ENCODE measurements at places on chromosomes 2 and 18. TPM values are rescaled to one million over a fixed set of nuclear protein-coding genes. Genes with fewer than 3 reads are reported as not detected.

DNA sequence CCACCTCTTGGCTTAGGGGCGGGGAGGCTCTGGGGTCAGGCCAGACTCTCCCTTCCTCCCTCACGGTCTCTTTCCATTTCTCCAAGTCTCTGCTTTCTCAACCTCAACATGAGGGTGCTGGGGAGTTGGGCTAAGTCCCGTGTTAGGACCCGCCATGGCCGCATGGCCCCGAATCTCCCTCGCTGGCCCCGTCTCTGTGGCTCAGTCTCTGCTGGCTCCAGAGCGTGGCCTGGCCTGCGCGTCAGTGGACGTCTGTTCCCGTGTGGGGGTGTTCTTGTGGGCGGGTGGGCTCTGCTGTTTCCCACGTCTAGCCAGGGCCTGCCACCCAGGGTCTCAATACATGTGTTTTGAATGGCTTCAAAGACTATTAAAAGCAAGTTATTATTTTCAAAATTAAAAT is 12.4 kb downstream of the ALLC start:
- H3K4me1 ChIP-seq: no peaks in the 10 kb centered on the region
- H3K27me3 ChIP-seq: peaks cover 6% of the 10 kb centered on the region
- no peaks in the 10 kb centered on the region for H3K36me3 ChIP-seq
- no peak overlapping the region for H3K27ac ChIP-seq
- H3K4me3 ChIP-seq: no peak overlapping the region

- H3K4me3 ChIP-seq: no peak overlapping the region
- no peak overlapping the region for H3K27ac ChIP-seq
- H3K36me3 ChIP-seq: no peaks in the 10 kb centered on the region
Measured at GRCh38 chr2:153891051-153891450, 19.3 kb downstream of the GALNT13 start.

DNA sequence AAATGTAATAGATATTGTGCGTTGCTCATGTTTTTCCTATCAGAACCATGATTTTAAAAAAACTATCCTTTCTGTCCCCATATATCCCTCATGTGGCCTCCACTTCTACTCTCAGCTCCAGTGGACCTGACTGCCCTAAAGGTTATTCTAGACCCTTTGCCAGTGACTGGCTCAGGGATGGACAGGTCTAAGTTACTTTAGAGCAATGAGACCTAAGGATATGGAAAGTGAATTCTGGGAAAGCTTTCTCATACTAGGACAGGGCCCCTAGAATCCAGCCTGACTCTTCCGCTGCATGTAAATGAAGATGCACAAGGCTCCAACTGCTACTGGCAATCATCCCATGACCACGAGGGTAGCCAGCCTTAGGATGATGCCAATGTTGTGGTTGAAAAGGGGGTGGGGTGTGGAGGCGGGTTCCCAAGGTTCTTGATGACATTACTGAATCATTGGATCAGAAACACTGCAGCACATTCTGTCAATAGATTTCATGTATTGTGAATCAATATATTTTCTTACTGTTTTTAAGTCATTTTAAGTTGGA is 21.3 kb downstream of the C2orf69 start:
- no peaks in the 10 kb centered on the region for H3K27me3 ChIP-seq
- no peak overlapping the region for H3K4me3 ChIP-seq
- no peak overlapping the region for H3K27ac ChIP-seq
- H3K36me3 ChIP-seq: peaks cover 19% of the 10 kb centered on the region
- DNase-seq: no peak

- peaks cover 2% of the 10 kb centered on the region for H3K4me1 ChIP-seq
- peak overlapping the region; percentile 98 for H3K27ac ChIP-seq
- H3K4me3 ChIP-seq: peak overlapping the region; percentile 95
- H3K27me3 ChIP-seq: no peaks in the 10 kb centered on the region
- H3K36me3 ChIP-seq: no peaks in the 10 kb centered on the region
Measured at GRCh38 chr2:196927376-196928225, 1.1 kb upstream of the PGAP1 start.

Gene ANKRD44
- total RNA-seq: 26.3 TPM

Gene AGBL5
- total RNA-seq: 12.4 TPM

Gene TET3
- total RNA-seq: 5.5 TPM

Gene RESP18
- total RNA-seq: not detected

Gene SCRN3
- total RNA-seq: 32.0 TPM

- no peaks in the 10 kb centered on the region for H3K36me3 ChIP-seq
- no peak for DNase-seq
- H3K27me3 ChIP-seq: peaks cover 2% of the 10 kb centered on the region
- peaks cover 14% of the 10 kb centered on the region for H3K4me1 ChIP-seq
Measured at GRCh38 chr2:38438883-38439612, 62.0 kb upstream of the ATL2 start.

Gene MAP3K19
- total RNA-seq: not detected

GRCh38 chr2:142874293-142874814 is 3.1 kb upstream of the KYNU start:
- H3K27me3 ChIP-seq: no peaks in the 10 kb centered on the region
- no peaks in the 10 kb centered on the region for H3K4me1 ChIP-seq
- H3K36me3 ChIP-seq: no peaks in the 10 kb centered on the region
- no peak overlapping the region for H3K27ac ChIP-seq
- H3K4me3 ChIP-seq: no peak overlapping the region

- H3K4me3 ChIP-seq: no peak overlapping the region
- H3K36me3 ChIP-seq: no peaks in the 10 kb centered on the region
- H3K27ac ChIP-seq: no peak overlapping the region
- no peak for DNase-seq
- H3K27me3 ChIP-seq: no peaks in the 10 kb centered on the region
Measured at GRCh38 chr2:128341621-128342020, 23.0 kb upstream of the HS6ST1 start.

Gene STAT1
- total RNA-seq: 23.6 TPM

- peak; percentile 88 for DNase-seq
- H3K27ac ChIP-seq: peak overlapping the region; percentile 37
- H3K27me3 ChIP-seq: no peaks in the 10 kb centered on the region
- H3K4me3 ChIP-seq: no peak overlapping the region
- peaks cover 2% of the 10 kb centered on the region for H3K4me1 ChIP-seq
Measured at GRCh38 chr18:61402726-61403125, 69.5 kb downstream of the CDH20 start.

GRCh38 chr18:12021077-12021476 is 39.8 kb downstream of the IMPA2 start:
- H3K36me3 ChIP-seq: peaks cover 11% of the 10 kb centered on the region
- H3K4me3 ChIP-seq: no peak overlapping the region
- no peak overlapping the region for H3K27ac ChIP-seq
- H3K27me3 ChIP-seq: no peaks in the 10 kb centered on the region
- no peak for DNase-seq

DNA sequence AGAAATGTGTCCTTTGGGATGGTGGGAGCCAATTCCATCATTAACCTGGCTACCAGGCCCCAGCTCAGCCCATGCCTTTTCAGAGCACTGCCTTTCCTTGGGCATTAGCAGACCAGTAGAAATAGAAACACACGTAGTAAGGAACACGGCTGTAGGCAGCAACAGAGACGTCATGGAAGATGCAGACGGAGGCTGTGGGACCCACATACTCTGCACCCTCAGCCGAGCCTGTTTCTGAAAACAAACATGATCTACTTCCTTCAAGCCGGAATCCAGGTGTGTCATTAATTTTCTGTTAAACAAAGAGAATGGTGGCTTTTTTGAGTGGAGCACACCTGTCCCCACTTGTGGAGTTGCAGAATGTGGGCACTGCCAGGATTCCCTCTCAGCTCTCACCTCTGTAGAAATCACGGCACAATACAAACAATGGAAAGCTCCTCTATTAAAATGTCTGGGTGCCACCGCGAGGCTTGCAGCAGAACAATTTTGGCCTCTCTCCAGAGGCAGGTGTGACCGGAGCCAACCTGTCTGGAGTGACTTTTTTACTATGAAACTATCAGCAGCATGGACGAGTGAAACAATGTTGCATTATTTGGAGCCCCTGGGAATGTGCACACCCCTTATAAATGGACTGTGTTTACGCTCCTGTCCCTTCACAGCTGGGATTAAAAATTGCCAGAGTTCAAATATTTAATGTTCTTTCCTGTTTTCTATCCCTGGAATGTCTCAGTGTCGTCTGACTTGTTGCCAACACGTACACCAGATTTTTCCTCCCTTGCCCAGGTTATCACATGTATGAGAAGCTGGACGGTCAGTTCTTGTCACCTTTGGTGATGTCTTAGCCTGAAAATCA is 31.7 kb downstream of the SPP2 start:
- no peaks in the 10 kb centered on the region for H3K27me3 ChIP-seq
- no peak overlapping the region for H3K4me3 ChIP-seq

Gene HS1BP3
- 9.8 TPM for total RNA-seq

DNA sequence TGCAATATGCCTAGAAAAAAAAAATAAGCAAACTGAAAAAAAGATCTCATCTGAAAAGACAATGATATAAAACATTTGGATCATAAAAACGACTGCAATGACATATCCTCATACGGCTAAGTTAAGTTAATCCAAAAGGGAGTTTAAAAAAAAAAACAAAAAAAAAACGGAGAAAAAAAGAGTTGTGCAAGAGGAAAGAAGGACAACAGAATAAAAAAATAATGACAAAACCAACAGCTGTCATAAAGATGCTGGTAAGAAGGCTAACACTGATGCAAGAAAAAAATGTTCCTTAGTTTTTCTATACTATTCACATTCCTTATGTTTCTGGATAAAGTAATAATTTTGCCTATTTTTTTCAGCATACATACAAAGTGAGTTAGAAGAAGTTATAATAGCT is 192.5 kb downstream of the SRBD1 start:
- H3K4me1 ChIP-seq: no peaks in the 10 kb centered on the region
- no peak for DNase-seq

DNA sequence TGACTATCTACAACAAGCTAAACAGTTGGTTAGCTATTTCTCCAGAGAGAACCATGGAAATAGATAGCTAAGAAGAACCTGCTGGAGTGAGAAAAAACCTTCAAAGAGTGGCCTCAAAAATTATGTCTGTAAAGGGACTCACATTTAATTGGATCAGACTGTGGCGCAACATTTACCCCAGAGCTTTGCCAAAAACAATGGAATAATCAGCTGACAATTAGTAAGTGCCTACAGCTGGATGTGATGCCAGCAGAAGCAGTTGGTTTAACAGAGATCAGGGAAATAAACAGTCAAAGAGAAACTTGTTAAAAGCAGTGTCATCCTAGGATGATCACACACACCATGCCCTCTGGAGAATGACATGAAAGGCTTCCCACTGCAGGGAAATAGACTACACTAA is 310.7 kb downstream of the CLIP4 start:
- no peaks in the 10 kb centered on the region for H3K36me3 ChIP-seq
- DNase-seq: no peak
- H3K4me1 ChIP-seq: peaks cover 12% of the 10 kb centered on the region
- no peak overlapping the region for H3K4me3 ChIP-seq

DNA sequence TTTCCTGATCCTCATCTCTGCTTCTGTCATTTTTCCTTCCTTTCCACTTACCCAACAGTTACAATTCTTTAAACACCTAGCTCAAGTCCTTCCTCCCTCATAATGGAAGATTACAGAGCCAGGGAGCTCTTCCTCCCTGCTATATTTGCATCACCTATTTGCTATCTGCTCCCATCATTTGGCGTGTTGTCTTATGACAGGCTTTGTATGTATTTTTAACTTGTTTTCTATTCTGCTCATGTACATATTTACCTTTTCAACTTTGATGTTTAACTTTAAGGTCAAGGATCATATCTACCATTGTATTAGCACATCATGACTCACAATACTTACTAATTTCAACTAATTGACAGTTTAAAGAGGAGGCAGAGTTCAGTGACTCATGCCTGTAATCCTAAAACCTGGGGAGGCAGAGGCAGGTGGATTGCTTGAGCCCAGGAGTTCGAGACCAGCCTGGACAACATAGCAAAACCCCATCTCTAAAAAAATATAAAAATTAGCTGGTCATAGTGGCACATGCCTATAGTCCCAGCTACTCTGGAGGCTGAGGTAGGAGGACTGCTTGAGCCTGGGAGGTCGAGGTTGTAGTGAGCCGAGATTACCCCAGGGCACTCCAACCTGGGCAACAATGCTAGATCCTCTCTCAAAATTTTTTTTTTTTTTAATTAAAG is 308.0 kb upstream of the STON1 start:
- no peaks in the 10 kb centered on the region for H3K27me3 ChIP-seq
- no peaks in the 10 kb centered on the region for H3K4me1 ChIP-seq
- DNase-seq: no peak
- no peak overlapping the region for H3K27ac ChIP-seq
- H3K4me3 ChIP-seq: no peak overlapping the region

GRCh38 chr2:174595116-174595809 is 2.3 kb downstream of the WIPF1 start:
- H3K27me3 ChIP-seq: no peaks in the 10 kb centered on the region
- H3K27ac ChIP-seq: peak overlapping the region; percentile 95
- no peak for DNase-seq
- no peaks in the 10 kb centered on the region for H3K36me3 ChIP-seq
- H3K4me3 ChIP-seq: peak overlapping the region; percentile 5

DNA sequence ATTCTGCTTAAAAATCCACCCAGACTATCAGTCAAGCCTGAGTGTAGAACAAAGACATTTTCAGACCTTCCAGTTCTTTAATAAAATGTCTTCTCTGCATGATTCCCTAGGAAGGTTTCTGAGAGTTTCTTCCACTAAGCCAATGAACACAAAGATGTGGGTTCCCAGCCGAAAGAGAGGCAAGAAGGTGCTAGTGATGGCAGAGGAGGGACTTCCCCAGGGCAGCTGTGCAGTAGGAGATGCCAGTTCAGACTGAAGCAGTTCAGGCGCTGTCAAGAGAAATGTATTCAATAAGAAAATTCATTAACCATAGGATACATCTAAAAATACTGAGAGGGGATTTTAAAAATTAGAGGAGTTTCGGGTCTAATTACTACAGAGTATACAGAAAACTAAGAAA is 83.3 kb downstream of the RND3 start:
- no peak overlapping the region for H3K4me3 ChIP-seq
- H3K36me3 ChIP-seq: no peaks in the 10 kb centered on the region
- no peak for DNase-seq
- no peaks in the 10 kb centered on the region for H3K27me3 ChIP-seq

GRCh38 chr2:58377181-58377580 is 136.1 kb upstream of the FANCL start:
- H3K4me1 ChIP-seq: no peaks in the 10 kb centered on the region
- H3K27ac ChIP-seq: no peak overlapping the region
- DNase-seq: no peak
- H3K36me3 ChIP-seq: no peaks in the 10 kb centered on the region
- no peaks in the 10 kb centered on the region for H3K27me3 ChIP-seq

Gene AQP12B
- total RNA-seq: not detected

DNA sequence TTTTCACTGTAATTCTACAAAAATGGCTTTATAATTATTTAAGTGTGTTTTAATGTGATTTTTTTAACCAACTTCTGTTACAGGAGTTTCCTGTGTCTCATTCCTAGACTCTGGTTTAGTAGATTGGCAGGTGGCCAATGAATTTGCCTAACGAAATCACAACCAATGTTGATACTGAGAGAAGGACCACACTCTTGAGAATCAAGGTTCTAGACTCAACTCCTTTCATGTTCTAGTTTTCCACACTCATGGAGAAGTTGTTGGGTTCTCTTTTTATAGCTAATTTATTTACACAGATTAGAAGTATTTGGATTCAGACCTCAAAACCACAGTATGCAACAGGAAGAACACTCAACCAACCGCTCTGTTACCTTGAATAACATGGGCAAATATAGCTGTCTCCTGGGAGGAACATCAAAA is 22.6 kb upstream of the USP34 start:
- no peak overlapping the region for H3K27ac ChIP-seq
- DNase-seq: no peak
- no peak overlapping the region for H3K4me3 ChIP-seq
- H3K36me3 ChIP-seq: peaks cover 64% of the 10 kb centered on the region
- H3K4me1 ChIP-seq: no peaks in the 10 kb centered on the region

GRCh38 chr2:170582313-170582712 is 132.8 kb upstream of the SP5 start:
- DNase-seq: no peak
- no peak overlapping the region for H3K27ac ChIP-seq

Gene CDK15
- total RNA-seq: 1.1 TPM

All from muscle of leg (tissue), 16 donors.